ENCODE measurements at places on chromosomes 2 and 18.

- DNase-seq, result no peak
Measured at GRCh38 chr2:12486205-12487118, 230.3 kb upstream of the TRIB2 start.

DNA sequence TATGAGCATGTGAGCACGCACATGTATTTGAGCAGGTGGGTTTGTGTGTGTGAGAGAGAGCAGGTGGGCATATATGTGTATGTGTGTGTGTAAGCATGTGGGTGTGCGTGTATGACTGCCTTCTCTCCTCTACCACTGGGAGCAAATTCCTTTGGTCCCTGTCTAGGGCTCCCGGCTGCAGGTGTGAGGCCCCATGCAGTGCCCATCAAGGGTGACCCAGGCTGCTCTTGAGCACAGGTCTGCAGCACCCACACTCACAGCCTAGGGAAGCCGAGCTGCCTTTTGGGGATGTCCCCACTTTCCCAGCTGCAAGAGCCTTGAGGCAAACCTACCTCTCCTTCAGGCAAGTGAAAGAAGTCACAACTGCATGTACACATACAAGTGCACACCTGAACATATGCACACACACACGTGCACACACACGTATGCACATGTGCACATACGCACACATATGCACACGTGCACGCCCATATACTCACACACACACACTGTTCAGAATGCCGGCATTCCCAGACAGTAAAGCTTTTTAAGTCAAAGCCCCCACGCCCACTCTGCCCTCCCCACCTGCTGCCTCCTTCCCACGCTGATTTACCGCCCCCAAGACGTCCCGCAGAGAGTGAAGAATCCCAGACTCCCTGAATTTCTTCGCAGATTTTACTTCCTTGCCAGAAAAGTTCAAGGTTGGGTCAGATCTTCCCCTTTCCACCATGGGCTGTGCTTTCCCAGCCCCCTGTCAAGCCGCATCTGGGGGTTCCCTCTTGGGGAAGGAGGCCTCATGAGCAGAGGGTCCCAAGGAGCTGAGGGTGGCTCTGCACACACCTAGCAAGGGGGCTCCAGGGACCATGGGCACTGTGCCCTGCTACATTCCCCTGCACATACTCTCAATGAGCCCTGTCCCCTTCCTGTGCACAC lies 170.6 kb downstream of the TWIST2 start:
- DNase-seq, result no peak

- no peak for DNase-seq
Measured at GRCh38 chr2:241545106-241545505, 13.4 kb upstream of the BOK start.

- no peak for DNase-seq
Measured at GRCh38 chr2:31260870-31261269, 26.9 kb downstream of the EHD3 start.

GRCh38 chr2:62267696-62268095 lies 71.8 kb downstream of the B3GNT2 start:
- DNase-seq, result no peak

DNA sequence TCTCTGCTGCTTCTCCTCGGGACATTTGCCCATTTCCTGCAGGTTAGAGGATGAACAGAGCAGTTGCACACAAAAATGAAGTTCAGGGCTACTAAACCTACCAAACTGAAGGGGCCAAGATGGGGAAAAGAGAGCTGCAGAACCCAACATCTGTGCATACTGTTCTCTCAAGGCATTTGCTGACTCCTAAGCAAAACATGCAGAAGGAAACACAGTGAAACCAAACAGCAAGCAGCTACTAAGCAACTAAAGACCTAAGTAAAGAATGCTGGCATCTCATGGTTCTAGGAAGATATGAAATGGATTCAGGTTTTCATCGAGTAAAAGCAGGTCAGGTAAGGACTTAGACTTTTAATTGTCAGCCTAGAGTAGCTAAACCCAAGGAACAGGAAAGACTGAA lies 111.9 kb upstream of the SYT4 start:
- DNase-seq, result no peak

DNA sequence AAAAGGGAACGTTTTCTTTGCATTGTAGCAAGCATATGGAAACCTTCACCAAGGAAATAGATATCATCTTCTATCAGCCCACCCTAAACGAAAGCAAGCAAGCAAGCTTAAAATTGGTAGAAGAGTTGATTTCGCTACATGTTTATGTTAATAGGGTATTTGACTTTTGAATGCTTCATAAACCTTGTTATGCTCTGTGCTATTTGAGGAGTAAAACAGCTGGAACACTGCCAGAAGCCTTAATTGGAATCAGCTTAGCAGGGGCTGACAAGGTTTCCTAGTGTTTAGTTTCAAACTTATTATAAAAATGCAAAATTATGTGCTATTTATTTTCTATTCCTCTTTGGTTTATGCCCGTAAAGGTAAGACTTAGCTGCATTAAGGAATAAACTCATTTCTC lies 70.6 kb upstream of the LINC00305 start:
- no peak for DNase-seq

GRCh38 chr2:138245310-138245709 lies 256.3 kb upstream of the SPOPL start:
- no peak for DNase-seq

Measured in cortex of kidney (tissue), 1 donor.